ENCODE measurements at places on chromosomes 1 and 21. TPM values are rescaled to one million over a fixed set of nuclear protein-coding genes. Genes with fewer than 3 reads are reported as not detected.
A peak's percentile ranks its signal among the peaks of the same experiment; 100 is the strongest.

BSND gene
- total RNA-seq: not detected

LIPI gene
- not detected for total RNA-seq

ASCL5 gene
- not detected for total RNA-seq

- H3K27me3 ChIP-seq: no peaks in the 10 kb centered on the region
- H3K27ac ChIP-seq: peak overlapping the region; percentile 87
- peaks cover 22% of the 10 kb centered on the region for H3K4me1 ChIP-seq
- peaks cover 19% of the 10 kb centered on the region for H3K36me3 ChIP-seq
Measured at GRCh38 chr21:32378956-32379355, 13.9 kb downstream of the URB1 start.

VANGL2 gene
- 0.27 TPM for total RNA-seq
